Bronchial smooth muscle cell (primary cell): ENCODE measurements at places on chromosomes 12 and 14. TPM values are rescaled to one million over a fixed set of nuclear protein-coding genes. Genes with fewer than 3 reads are reported as not detected.

The ACSM4 gene
- not detected in 2 replicates for total RNA-seq

The TAC3 gene
- not detected in 2 replicates for total RNA-seq

The ACTR10 gene
- total RNA-seq = 39.4 and 43.4 TPM in 2 replicates

The LMO3 gene
- total RNA-seq = 1.4 and 2.4 TPM in 2 replicates

The TMEM253 gene
- total RNA-seq = not detected in 2 replicates

The RPL10L gene
- total RNA-seq = not detected in 2 replicates

The PELI2 gene
- total RNA-seq = 8.4 and 36.5 TPM in 2 replicates

The DNAI7 gene
- total RNA-seq = 0.16 and 0.34 TPM in 2 replicates

The LYZ gene
- not detected in 2 replicates for total RNA-seq

The KIF26A gene
- total RNA-seq = under 0.01 TPM in 1 of 2 replicates, not detected in the other

The GLT8D2 gene
- total RNA-seq = 51.2 and 82.3 TPM in 2 replicates

The SLC17A8 gene
- 0.16 TPM in 1 of 2 replicates, not detected in the other for total RNA-seq

The PLEK2 gene
- total RNA-seq = 2.6 and 6.5 TPM in 2 replicates

The EMP1 gene
- total RNA-seq = 65.4 and 71.4 TPM in 2 replicates

The TAS2R8 gene
- total RNA-seq = 0.26 TPM in 1 of 2 replicates, not detected in the other

The CLEC4C gene
- not detected in 2 replicates for total RNA-seq

The DBX2 gene
- 0.09 TPM in 1 of 2 replicates, not detected in the other for total RNA-seq

The KRT8 gene
- total RNA-seq = 0.95 and 1.5 TPM in 2 replicates

The SELPLG gene
- 0.63 and 1.5 TPM in 2 replicates for total RNA-seq

The USP44 gene
- total RNA-seq = 10.0 and 11.8 TPM in 2 replicates

The TAS2R10 gene
- 0.60 and 1.3 TPM in 2 replicates for total RNA-seq

The MMP14 gene
- 338 and 428 TPM in 2 replicates for total RNA-seq

The TMTC3 gene
- total RNA-seq = 28.4 and 29.8 TPM in 2 replicates

The LRRK2 gene
- total RNA-seq = 10.9 and 11.0 TPM in 2 replicates

The FAM181A gene
- not detected in 2 replicates for total RNA-seq

The AKAP6 gene
- total RNA-seq = under 0.01 and 0.95 TPM in 2 replicates

The DPF3 gene
- total RNA-seq = 8.1 and 13.2 TPM in 2 replicates

The CCDC175 gene
- not detected in 2 replicates for total RNA-seq

The SEL1L gene
- 72.0 and 137 TPM in 2 replicates for total RNA-seq

The NGB gene
- total RNA-seq = not detected in 2 replicates

The ADAM21 gene
- 0.32 and 0.77 TPM in 2 replicates for total RNA-seq

The ZDHHC22 gene
- total RNA-seq = not detected in 2 replicates

The PRR4 gene
- 0.32 and 0.60 TPM in 2 replicates for total RNA-seq

The GZMB gene
- total RNA-seq = not detected in 2 replicates

The MYF6 gene
- total RNA-seq = not detected in 2 replicates
